ENCODE measurements at places on chromosomes 7 and 10.

DNA sequence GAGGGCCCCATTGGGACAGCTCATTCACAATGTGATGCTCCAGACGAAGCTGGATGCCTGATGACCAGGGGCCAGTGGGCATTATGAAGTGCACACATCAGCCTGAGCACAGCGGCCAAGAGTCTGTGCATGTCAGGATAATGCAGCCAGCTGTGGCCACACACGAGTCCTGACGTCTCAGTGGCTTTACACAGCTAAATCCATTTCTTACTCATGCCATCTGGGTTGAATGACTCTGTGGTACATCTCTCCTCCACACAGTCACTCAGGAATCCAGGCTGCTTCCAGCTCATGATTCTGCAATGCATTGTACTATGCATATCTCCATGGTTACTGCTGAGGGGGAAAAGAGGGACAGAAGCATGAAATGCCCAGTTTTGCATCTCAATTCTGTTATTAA, 123.6 kb downstream of the PRLHR start:
- DNase-seq: no peak

- DNase-seq: no peak
Observed at GRCh38 chr7:110470420-110470819, 620.5 kb upstream of the LRRN3 start.

GRCh38 chr7:2761801-2762497, 73.9 kb downstream of the AMZ1 start:
- peak; percentile 43 for DNase-seq

GRCh38 chr10:127735723-127736221, 1.2 kb upstream of the FOXI2 start:
- DNase-seq: no peak

DNA sequence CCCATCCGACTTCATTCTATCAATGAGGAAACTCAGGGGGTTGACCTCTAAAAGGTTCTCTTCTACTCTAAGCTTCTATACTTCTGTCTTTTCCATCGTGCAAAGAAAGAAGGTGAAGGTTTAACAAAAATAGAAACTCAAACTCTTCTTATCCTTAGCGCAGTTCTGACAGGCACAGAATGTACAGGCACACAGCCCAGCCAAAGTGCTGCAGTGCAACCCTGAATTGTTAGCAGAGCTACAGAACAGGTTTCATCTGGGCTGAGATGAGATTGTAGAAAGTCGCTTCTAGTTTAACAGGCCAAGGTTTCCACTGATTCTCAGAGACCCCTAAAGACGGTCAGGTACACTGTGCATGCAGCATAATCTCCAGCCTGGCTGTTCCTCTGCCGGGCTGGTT, 79.3 kb upstream of the AFAP1L2 start:
- no peak for DNase-seq

DNA sequence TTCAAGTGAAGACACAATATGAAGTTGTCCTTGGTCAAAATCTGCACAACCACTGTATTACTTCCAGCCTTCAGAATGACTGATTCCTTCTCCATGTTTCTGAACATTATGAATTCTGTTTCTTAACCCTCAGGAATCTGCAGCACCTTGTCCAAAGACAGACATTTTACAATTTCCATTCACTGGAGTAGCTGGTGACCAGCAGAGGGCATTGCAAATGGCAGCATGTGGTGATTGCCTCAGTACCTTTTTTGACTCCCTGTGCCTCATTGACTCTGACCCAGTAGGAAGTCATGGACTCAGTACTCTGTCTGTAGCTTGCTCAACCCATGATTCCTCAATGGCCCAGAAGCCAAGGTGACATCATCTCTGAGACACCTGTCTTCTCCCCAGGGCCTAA, 879 bp upstream of the VPS41 start:
- DNase-seq: no peak

- no peak for DNase-seq
Observed at GRCh38 chr7:92794391-92794790, 42.0 kb downstream of the CDK6 start.

DNA sequence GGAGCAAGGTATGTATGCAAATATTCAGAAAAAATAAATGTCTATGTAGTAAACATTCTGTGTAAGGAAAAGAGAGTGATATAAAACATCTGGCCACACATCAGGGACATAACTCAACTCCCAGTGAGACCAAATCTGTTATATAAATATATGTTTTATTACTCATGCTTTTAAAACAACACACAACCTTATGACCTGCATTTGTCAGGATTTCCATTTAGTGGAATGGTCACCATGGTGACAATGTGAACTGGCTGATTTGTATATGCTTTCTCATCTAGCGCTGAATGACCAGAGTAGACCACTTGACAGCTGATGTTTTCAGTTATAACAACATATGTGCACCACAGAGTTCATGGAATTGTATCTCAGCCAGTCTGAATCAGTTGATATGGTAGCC, 551.7 kb downstream of the HTR7 start:
- no peak for DNase-seq

DNA sequence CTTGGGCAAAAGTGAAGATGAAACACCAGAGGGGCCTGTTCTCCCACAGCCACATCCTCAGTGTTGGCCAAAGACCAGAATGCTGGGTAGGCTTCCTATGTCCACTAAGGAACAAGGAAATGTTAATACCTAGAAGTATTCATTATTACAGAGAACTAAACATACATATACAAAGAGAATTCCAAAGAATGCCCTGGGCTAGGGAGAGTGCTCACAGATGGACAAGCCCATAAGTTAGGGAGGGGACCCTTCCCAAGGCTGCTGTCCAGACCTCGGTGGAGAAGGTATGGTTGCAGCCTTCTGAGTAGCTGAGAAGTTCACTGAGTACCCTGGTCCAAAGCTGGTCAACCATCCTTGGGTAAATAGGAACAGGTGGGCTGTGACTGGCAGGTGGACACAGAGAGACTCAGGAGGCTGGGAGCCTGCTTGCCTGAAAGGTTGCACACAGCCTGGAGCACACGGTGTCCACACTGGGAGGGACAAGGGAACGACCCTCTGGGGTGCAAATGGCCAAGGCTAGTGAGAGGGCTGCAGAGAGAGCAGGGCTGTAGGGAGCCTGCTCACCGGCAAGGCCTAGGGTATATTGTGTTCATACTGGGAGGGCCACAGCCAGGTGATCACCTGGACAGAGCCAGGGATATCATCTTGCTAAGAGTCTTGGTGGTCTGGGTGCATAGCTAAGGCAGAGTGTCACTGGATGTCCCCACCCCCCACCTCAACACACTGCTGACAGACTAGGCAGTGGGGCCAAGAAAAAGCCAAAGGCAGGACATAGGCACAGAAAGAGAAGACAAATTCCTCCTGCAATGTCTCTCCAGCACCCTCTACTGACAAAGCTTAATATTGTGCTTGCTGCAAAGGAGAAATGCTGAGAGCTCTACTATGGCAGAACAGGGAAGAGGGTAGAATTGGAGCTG, 40.3 kb downstream of the CPVL start:
- peak; percentile 66 for DNase-seq

DNA sequence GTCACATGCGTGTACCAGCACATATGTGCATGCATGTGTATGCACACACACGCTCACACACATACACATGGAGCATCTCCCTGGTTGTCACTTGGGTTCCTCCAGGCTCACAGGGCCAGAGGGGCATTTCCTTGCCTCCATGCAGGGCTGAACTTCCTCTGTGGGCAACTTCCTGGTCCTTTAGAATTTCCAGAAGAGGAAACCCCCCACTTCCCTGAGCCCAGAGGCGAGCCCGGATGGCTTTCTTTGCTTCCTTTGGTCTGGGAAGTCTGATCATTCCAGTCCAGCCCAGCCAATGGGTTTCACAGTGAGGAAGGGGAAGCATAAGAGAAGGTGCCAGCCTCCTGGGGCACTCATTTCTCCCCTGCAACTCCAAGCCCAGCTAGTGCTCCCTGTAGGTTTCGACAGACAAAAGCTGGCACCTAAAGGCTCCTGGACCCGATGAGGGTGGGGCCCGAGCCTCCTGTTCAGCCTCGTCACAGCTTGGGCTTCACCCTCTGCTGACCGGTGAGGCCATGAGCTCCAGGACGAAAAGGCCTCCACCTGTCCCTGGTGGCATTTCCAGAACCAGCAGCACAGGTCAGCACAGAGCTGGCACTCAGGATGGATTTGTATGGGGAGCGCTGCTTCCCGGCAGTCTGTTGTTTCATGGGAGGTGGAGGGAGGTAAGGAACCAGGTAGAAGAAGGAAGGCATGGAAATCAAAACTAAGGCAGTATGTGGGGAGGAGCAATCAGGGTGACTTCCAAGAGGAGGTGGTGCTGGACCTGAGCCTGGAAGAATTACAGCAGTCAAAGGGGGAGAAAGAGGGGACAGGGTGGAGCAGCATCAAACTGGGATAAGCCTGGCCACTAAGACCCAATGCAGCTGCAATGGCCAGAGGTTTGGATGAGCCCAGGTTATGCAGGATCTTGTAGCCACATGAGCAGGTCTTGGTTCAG, 23.7 kb downstream of the BTBD16 start:
- no peak for DNase-seq

GRCh38 chr7:111067682-111068081, 23.2 kb upstream of the LRRN3 start:
- no peak for DNase-seq

All from ELF-1 (cell line).